ENCODE measurements at places on chromosomes 1 and 21.

DNA sequence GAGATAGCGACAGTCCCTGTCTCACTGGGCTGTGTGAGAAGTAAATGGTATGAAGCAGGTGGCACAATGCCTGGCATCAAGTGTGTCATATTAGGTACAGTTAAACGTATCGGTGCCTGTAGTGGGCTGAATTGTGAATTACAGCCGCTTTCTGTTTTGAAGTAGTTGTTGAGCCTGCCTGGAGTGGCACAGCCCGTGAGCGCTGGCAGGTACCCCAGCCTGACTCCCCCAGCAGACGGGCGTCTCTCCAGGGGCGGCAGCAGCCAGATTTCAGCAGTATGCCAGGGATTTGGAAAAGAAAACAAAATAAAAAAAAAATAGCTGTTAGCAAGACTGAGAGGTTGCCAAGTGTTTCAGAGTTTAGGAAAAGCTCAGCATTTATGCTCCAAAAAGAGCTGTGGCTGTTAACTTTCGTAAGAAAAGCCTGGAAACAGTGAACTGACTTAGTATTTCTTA is 26.6 kb upstream of the GPR153 start:
- DNase-seq = no peak

DNA sequence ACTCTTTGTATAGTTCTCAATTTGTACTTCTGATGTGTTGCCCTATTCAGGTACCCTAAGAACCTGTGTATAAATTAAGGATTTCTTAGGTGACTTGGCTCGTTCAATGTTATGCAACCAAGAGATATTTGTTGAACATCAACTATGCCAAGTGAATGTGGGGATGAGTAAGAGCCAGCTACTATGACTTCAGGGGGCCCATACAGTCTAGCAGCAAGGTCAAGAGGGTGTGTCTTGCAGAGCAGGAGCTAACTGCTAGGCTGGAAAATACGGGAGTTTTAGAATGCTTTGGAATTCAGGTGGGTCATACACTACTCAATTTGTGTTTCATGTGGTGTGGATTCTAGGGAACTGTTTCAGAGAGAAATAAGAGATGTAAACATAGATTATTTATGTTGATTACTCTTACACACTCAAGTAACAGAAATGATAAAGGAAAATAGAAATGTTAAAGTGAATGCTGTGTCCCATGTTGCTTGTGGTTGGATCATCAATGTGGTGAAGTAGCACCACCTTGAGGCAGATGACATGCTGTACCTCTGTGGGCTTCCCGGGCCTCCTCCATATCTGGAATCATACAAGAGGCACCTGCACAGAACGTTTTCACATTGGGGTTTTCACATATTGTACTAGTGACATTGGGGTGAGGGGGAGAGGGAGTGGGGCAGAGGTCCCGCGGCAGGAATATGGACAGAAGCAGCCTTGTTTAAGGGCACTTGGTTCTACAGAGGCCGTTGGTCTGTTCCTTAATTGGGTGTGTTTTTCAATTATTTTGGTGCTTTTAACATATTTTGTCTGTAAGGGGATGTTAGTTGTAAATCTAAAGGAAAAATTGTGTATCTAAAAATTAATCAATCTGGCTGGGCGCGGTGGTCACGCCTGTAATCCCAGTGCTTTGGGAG is 12.4 kb downstream of the ARPC5 start:
- no peak for DNase-seq

GRCh38 chr1:188782220-188782841 is 1695.3 kb downstream of the BRINP3 start:
- no peak for DNase-seq

- no peak for DNase-seq
Observed at GRCh38 chr21:15058854-15059263, 5.9 kb downstream of the NRIP1 start.

GRCh38 chr21:41367945-41368734 is 6.3 kb downstream of the MX2 start:
- no peak for DNase-seq

DNA sequence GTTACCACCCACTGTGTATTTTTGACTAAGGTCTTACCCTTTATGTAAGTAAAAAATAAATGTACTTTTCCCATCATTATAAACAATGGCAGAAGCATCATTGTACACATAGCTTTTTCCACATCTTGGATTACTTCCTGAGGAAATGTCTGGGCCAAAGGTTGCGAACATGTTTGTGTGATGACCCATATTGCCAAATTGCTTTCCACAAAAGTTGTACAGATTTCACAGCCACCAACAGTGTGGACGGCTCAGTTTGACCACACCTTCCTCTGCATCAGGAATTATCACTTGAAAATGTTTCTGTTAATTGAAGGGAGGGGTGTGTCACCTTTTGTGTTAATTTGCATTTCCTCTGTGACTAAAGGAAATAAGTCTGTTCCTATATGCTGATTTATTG is 25.7 kb downstream of the AKNAD1 start:
- no peak for DNase-seq

- no peak for DNase-seq
Observed at GRCh38 chr1:186212568-186213224, 162.4 kb downstream of the TPR start.
